ENCODE measurements at places on chromosomes 5 and 9. TPM values are rescaled to one million over a fixed set of nuclear protein-coding genes. Genes with fewer than 3 reads are reported as not detected.

- peak; percentile 43 for DNase-seq
These were observed 616 bp downstream of the RNF130 start for GRCh38 chr5:180070756-180071530.

DNA sequence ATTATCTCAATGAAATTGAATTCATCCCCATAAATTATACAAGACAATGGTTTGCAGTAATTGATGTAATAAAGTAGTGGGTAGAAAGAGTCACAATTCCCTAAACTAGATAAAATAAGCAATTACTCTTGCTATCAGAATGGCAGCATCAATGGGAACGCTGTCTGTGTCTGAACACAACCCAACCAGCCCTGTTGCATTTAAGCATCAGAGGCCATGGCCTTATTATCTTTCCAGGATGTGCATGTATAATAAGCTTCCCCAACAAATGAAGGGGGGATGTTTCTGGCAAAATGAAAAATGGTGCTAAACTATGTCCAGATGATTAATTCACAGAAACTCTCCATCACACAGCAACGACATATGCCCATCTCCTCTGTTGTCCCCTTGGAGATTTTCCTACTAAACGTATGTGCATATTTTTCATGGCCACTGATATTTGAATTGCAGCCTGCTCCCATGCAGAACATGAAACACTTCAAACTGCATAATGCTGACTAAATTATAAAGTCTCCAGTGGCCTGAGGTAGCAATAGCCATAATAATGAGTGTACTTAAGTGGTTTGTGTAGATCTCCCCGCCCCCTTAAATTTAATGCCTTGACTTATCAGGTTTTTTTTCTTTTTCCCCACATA lies 306.9 kb upstream of the ADAMTS16 start:
- DNase-seq, result no peak

GRCh38 chr5:53298841-53299240 lies 181.6 kb upstream of the FST start:
- no peak for DNase-seq

Gene CTSL
- polyA plus RNA-seq, result 108 TPM

Gene PCDHGB6
- polyA plus RNA-seq, result not detected

GRCh38 chr5:56164376-56164775 lies 68.8 kb downstream of the ANKRD55 start:
- DNase-seq, result no peak

All from small intestine (tissue), 16 donors.